Sigmoid colon (tissue), 7 donors: ENCODE measurements at places on chromosomes 16 and 17. TPM values are rescaled to one million over a fixed set of nuclear protein-coding genes. Genes with fewer than 3 reads are reported as not detected.

DNA sequence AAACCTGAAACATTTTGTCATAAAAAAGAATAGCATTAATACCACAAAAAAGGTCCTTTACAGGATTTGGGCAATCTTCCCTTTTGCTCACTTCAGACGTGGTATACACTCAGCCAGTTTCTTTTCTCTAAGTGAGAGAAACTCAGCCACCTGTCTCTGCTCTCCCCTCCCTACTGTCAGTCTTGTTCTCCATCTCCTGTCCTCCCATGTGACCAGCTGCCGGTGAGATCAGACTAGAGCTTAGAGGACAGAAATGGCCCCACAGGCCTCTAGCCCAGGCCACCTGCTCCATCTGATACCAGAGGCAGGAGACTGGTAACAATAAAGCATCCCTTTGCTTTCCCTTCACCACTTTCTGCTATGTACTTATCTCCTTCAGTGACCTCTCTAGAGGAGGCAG lies 34.9 kb downstream of the CMC2 start:
- H3K27me3 ChIP-seq: no peaks in the 10 kb centered on the region
- H3K4me1 ChIP-seq: no peaks in the 10 kb centered on the region
- no peak overlapping the region for H3K4me3 ChIP-seq
- H3K36me3 ChIP-seq: no peaks in the 10 kb centered on the region
- DNase-seq: no peak

GRCh38 chr16:74447578-74447977 lies 26.3 kb upstream of the CLEC18B start:
- peaks cover 31% of the 10 kb centered on the region for H3K36me3 ChIP-seq
- no peaks in the 10 kb centered on the region for H3K27me3 ChIP-seq
- peaks cover 9% of the 10 kb centered on the region for H3K4me1 ChIP-seq
- DNase-seq: no peak

DNA sequence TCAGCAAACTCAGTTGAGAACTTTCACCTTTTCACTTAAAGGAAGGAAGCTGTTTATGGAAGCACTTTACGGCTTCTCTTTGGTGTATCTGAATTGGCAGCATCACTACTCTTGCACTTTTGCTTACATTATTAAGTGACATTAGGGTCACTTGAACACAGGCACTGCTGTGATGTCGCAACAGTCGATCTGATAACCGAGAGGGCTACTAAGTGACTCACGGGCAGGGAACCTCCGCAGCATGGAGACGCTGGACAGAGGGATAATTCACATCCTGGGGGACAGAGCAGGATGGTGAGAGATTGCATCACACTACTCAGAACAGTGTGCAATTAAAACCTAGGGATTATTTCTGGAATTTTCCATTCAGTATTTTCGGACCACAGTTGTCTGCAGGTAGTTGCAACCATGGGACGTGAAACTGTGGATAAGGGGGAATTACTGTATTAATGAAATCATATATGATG lies 56.5 kb downstream of the DNAH2 start:
- no peak overlapping the region for H3K4me3 ChIP-seq
- H3K4me1 ChIP-seq: no peaks in the 10 kb centered on the region
- no peak overlapping the region for H3K27ac ChIP-seq
- no peaks in the 10 kb centered on the region for H3K27me3 ChIP-seq
- DNase-seq: no peak

The NPIPB8 gene
- polyA plus RNA-seq: 0.12 TPM

The SLC4A1 gene
- polyA plus RNA-seq: not detected

- peak overlapping the region; percentile 60 for H3K27ac ChIP-seq
- peaks cover 39% of the 10 kb centered on the region for H3K4me1 ChIP-seq
- no peaks in the 10 kb centered on the region for H3K36me3 ChIP-seq
- no peak for DNase-seq
- H3K4me3 ChIP-seq: no peak overlapping the region
Measured at GRCh38 chr16:55503726-55504550, 4.9 kb upstream of the LPCAT2 start.

The TMEM92 gene
- 2.5 TPM for polyA plus RNA-seq

The CCL7 gene
- not detected for polyA plus RNA-seq

The HID1 gene
- 34.8 TPM for polyA plus RNA-seq

The NLE1 gene
- polyA plus RNA-seq: 3.0 TPM

DNA sequence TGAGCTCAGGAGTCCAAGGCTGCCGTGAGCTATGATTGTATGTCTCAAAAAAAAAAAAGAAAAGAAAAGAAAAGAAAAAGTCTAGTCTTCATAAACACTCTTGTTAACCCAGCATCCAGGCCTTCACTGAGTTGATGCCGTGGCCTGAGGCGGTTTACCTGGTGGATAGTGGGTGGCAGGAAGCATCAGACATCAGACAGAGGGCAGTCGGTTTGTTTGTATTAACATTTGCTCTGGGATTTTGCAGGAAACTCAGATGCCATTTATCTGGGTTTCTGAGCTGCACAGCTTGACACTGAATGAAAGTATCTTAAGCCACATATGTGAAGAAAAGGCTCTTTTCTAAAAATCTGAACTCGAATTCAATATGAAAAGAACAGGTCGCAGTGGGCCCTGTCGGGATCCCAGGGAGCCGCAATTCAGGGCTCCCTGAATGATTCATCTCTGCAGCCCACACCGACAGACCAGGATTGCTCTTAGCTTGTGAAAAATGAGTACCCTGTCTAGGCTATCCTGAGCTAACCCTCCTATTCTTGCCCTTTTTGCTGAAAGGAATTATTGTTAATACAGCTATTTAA lies 1.1 kb upstream of the DBNDD1 start:
- H3K4me3 ChIP-seq: no peak overlapping the region
- H3K27ac ChIP-seq: no peak overlapping the region
- DNase-seq: no peak
- H3K4me1 ChIP-seq: peaks cover 25% of the 10 kb centered on the region
- no peaks in the 10 kb centered on the region for H3K36me3 ChIP-seq
- peaks cover 4% of the 10 kb centered on the region for H3K27me3 ChIP-seq

- DNase-seq: peak; percentile 8
- H3K36me3 ChIP-seq: no peaks in the 10 kb centered on the region
- peak overlapping the region; percentile 16 for H3K4me3 ChIP-seq
Measured at GRCh38 chr17:77142689-77143088, 1.9 kb downstream of the SEC14L1 start.

The DNAJC7 gene
- polyA plus RNA-seq: 90.1 TPM

DNA sequence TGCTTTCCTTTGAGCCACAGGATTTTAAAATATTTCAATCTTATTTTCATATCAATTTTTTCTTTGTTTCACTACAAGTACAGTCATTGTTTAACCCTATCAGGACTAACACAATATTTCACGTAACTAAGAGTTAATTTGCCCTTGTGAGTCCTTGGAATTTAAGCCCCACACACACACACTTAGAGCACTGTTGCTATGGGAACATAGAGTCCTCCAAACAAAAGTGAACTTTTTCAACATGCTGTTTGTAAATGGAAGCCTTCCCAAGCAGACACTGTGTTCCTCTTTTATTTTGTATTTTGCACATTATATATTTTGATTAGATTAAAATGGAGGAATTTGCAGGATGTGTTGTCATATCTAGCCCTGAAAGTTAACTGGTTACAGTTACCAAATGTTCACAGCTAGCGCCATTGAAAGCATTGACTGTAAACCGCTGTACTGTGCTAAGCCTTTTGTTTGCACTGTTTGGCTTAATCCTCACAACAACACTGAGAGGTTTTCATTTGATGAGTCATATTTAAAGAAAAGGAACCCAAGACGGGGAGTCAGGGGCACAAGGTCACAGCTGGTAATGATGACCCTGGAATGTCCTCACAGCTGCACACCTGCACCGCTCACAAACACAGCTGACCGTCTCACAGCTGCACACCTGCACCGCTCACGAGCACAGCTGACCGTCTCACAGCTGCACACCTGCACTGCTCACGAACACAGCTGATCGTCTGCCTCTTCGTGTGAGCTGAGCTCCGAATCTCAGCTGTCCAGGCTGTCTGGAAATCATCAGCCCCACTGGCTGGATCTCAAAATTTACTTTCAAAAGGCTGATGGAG lies 6.3 kb downstream of the HSBP1 start:
- peak overlapping the region; percentile 5 for H3K4me3 ChIP-seq
- peak overlapping the region; percentile 69 for H3K27ac ChIP-seq
- H3K4me1 ChIP-seq: no peaks in the 10 kb centered on the region
- H3K36me3 ChIP-seq: peaks cover 12% of the 10 kb centered on the region
- DNase-seq: no peak

- peak; percentile 77 for DNase-seq
- no peaks in the 10 kb centered on the region for H3K27me3 ChIP-seq
- H3K4me1 ChIP-seq: peaks cover 25% of the 10 kb centered on the region
Measured at GRCh38 chr17:4735876-4736651, 3.6 kb upstream of the ZMYND15 start.

GRCh38 chr17:77666881-77667395 lies 291.6 kb upstream of the TNRC6C start:
- H3K4me3 ChIP-seq: no peak overlapping the region
- H3K27me3 ChIP-seq: no peaks in the 10 kb centered on the region

The KRTAP17-1 gene
- polyA plus RNA-seq: not detected

- no peak overlapping the region for H3K4me3 ChIP-seq
- no peak for DNase-seq
- H3K4me1 ChIP-seq: peaks cover 14% of the 10 kb centered on the region
Measured at GRCh38 chr17:76551685-76552084, 11.8 kb downstream of the PRCD start.

The PYDC1 gene
- not detected for polyA plus RNA-seq

DNA sequence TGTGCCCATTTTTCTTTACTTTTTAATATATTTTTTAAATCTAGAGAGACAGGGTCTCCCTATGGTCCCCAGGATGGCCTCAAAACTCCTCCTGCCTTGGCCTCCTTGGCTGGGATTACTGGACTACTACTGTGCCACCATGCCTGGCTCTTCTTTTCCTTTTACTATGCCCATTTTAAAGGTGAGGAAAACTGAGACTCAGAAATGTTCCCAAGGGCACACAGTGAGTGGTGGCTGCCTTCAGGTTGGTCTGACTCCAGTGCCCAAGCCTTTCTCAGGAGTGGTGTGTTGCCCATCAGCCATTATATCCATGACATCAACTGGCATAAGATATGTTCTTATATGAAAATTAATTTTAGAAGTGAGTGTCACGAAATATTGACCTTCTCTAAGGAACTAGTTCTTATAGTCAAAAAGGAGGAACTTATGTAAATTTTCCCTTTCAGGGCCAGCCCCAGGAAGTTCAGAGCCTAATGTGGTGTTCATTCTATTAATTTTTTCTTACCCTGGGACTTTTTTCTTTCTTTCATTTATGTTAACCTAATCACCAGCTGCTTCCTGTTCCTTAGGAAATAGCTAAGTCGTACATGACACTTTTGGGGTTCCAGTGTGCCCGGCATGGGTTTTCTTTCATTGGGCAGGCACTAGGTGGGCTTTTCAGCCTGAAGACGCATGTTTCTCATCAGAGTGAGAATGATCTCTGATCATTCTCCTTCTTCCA lies 17.9 kb upstream of the SPN start:
- no peak overlapping the region for H3K27ac ChIP-seq
- DNase-seq: no peak

The SHISA9 gene
- polyA plus RNA-seq: under 0.01 TPM
